ENCODE measurements at places on chromosomes 1 and 21.

DNA sequence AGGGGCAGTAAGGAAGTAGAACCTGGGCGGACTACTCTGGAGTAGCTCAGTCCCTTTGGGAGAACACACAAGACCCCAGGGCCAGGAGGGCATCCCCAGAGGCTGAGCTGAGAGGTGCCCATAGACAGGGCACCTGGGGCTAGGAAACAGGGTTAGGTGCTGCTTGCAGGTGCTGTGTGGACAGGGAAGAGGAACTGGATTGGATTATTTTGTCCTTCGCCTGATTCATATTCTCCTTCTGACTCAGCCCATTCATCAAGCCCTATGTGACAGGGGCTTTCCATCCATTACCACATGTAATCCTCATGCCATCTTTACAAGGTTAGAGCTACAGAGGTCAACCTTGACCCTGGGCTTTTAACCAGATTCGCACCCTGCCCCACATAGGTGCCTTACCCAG is 183.9 kb downstream of the C1orf94 start:
- DNase-seq = no peak

DNA sequence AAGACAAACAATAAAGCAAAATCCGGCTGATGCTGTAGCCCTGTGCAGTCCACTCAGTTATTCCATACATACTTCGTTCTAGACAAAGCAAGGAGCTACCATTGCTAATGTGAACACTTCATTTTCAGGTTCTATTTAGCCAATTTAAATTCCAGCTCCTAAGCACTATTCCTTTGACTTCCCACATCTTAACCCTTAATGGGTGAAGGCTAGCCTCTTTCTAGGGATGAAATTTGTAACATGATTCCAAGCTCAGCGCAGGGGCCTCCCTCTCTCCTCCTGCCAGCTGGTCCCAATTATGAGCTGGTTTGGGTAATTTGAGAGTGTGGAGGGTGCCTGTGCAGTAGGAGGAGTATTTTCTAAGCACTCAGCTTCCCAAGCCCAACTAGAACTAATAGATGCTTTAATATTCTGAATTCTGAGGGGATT is 53.9 kb upstream of the PTGFRN start:
- no peak for DNase-seq

DNA sequence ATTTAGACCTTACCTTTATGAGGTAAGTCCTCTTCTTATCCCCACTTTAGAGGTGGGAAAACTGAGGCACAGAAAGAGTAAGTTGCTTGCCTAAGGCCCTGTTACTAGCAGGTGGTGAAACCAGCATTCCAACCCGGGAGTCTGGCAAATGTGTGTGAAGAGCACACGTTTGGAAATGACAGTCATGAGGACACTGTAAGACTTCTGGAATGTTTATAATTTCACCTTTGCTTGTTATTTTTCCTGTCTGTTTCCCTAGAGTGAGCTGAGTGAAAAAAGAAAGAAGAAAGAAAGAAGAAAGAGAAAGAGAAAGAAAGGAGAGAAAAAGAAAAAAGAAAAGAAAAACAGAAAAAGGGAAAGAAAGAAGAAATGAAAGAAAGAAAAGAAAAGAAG is 21.2 kb upstream of the LGALS8 start:
- no peak for DNase-seq

- no peak for DNase-seq
These were observed 516.9 kb downstream of the PTPRU start for GRCh38 chr1:29753244-29753643.

DNA sequence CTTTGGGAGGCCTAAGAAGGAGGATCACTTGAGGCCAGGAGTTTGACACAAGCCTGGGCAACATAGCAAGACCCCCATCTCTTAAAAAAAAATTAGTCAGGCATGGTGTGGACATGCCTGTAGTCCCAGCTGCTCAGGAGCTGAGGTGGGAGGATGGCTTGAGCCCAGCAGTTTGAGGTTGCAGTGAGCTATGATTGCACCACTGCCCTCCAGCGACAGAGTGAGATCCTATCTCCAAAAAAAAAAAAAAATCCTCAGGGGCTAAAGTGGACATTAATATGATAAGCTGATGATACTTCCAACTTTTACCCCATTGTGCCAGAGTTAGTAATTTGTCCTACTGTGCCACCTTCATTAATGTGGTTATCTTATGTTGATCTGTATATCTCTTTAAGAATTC is 327.8 kb upstream of the FMN2 start:
- no peak for DNase-seq

GRCh38 chr1:100323419-100324106 is 28.7 kb upstream of the CDC14A start:
- DNase-seq = no peak

GRCh38 chr21:28791595-28792282 is 200.9 kb downstream of the LTN1 start:
- no peak for DNase-seq

DNA sequence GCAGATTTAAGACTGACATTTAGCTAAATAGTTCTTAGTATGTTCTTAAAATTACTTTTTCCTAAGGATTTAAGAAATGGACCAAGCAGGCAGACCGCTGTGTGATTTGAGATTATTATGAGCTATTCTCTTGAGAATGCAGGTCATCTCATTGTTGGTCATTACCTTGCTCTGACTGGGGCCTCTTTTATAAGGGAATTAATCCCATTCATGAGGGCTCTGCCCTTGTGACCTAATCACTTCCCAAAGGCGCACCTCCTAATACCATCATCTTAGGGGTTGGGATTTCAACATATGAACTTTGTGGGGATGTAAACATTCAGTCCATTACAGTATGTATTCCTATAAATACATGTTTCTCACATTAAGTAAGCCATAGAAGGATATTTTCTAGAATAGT is 24.2 kb downstream of the OSBPL9 start:
- no peak for DNase-seq

DNA sequence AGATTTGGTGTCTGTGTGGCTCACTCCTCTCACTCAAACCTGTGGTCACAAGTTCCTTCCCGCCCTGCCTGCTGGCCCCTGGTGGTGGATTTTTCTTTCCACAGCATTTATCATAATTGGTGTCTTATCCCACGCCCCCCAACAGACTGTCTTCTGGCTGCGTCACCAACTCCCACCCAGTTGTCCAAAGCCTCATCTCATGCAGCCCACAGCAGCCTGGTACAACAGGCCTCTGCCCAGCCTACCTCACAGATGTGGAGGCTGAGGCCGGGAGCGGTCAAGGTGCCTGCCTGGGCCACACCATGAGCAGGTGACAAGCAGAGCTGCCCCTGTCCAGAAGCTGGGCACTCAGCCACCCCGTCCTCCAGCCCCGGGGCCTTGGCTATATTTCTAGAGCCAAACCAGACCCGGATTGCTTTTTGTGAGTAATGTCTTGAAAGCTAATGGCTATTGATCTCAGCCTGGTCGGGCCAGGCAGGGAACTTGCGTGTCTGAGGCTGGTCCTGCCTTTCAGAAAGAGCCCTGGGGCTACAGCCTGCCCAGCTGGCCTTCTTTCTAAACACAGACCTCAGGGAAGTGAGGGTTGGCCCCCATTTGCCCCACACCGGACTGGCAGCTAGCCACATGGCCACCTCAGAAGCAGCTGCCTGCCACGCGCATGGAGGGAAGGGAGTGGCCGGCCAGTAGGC is 2.6 kb downstream of the KCNAB2 start:
- no peak for DNase-seq

GRCh38 chr21:27371975-27372331 is 405.1 kb upstream of the ADAMTS5 start:
- no peak for DNase-seq

DNA sequence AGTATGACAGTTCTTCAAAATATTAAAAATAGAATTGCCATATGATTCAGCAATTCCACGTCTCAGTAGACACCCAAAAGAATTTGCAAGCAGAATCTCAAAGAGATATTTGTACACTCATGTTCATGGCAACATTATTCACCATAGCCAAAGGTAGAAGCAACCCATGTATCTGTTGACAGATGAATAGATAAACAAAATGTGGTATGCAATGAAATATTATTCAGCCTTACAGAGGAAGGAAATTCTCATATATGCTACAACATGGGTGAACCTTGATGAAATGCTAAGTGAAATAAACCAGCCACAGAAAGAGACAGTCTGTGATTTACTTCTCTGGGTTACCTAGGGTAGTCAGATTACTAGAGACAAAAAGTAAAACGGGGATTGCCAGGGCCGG is 47.0 kb downstream of the NAV1 start:
- no peak for DNase-seq

DNA sequence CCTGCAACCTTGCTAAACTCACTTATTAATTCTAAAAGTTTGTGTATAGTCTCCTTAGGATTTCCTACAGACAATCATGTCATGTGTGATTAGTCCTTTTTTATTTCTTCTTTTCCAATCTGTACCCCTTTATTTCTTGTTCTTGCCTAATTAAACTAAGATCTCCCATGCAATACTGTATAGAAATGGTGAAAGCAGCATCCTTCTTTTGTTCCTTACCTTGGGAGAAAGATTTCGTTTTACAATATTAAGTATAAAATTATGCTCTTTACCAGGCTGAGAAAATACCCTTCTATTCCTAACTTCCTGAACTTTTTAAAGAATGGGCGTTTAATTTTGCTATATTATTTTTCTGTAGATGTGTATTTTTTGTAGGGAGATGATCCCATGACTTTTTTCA is 7.6 kb upstream of the COL18A1 start:
- no peak for DNase-seq

DNA sequence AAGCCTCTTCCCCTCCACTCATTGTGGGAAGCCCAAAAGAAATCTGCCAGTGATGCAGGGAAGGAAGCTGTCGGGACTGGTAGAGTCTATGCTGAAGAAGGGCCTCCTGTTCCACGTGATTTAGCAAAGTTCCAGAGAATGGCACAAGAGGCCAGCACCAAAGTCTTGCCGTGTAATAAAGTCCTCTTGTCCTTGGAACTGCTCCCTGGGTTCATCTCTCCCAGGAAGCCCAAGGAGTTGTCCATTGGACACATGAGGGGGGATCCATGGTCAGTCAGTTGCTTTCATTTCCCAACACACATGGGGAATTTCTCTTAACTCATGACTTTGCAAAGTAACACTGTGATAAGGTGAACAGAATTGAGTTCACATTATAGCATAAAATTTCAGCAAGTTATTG is 116.1 kb upstream of the RAB4A start:
- no peak for DNase-seq

DNA sequence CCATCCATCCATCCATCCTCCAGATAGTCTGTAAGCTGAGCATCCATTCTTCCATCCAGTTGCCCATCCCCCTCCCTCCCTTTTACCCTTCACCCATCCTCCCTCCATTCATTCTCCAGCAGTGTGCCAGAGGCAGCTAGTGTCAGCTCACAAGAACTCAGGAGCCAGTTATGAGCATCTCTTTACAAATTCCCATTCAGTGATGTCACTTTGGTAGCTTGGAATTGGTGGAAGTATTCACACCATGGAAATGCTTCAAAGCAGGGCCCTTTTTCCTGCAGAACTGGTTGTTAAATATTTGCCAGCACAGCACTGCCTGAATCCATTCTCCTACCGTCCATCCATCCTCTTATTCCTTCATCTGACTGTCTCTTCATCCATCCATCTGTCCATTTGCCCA is 72.5 kb downstream of the ARHGEF10L start:
- no peak for DNase-seq

DNA sequence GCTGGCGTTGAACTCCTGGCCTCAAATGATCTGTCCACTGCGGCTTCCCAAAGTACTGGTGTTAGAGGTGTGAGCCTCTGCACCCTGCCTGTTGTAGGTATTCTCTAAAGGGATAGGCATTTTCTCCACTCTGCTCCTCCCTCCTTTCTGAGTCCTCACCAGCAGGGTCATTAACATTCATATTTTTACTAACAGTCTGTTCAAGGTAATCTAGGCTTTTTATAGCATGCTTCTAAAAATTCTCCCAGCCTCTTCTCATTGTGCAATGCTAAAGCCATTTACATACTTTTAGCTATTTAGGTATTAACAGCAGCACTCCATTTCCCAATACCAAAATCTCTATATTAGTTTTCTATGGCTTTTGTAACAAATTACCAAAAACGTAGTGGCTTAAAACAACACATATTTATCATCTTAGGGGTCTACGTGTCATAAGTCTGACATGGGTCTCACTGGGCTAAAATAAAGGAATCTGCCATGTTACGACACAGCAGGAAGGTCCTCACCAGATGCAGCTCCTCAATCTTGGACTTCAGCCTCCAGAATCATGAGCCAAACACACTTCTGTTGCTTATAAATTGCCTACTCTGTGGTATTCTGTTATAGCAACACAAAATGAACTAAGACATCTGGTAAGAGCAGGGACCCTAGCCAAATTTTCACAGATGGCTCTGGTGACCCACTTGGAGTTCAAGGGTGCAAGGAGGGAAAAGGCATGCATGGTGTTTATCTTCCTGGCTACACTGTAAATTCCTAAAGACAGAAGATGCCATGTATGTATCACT is 2.9 kb upstream of the SLC2A7 start:
- DNase-seq = no peak

GRCh38 chr1:22619252-22619651 is 17.2 kb upstream of the C1QA start:
- DNase-seq = no peak

GRCh38 chr1:205935869-205936268 is 7.4 kb downstream of the SLC26A9 start:
- no peak for DNase-seq

- no peak for DNase-seq
These were observed 28.0 kb downstream of the PTBP2 start for GRCh38 chr1:96749618-96750017.

GRCh38 chr1:115173151-115173550 is 83.8 kb upstream of the TSPAN2 start:
- DNase-seq = no peak

GRCh38 chr1:92834617-92835016 is 2.8 kb downstream of the RPL5 start:
- DNase-seq = no peak

DNA sequence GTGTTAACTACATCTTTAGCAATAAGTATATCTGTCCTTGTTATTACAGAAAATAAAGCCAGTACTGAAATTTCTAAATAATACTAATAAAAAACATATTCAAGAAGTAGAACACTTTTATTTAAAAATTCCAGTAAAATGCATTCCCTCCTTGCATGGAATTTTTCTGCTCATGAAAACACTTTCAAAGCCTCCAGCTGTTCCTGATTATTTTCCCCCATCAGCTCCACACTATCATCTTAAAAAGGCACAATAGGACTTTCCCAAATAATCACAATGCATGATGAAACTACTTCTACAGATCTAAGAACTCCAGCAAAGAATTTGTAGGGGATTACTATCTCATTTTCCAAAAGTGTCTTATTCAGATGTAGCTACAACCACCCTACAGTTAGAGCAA is 162.6 kb upstream of the USP25 start:
- DNase-seq = no peak

- no peak for DNase-seq
These were observed 480.6 kb downstream of the SETD4 start for GRCh38 chr21:35579520-35580293.

GRCh38 chr21:31604591-31605190 is 54.8 kb upstream of the SOD1 start:
- DNase-seq = peak; percentile 32

GRCh38 chr1:33370301-33370700 is 49.4 kb upstream of the A3GALT2 start:
- no peak for DNase-seq

All from activated CD8-positive, alpha-beta memory T cell treated with anti-CD3 and anti-CD28 coated beads for 4 hours (primary cell).